ENCODE measurements at places on chromosomes 5 and 9. TPM values are rescaled to one million over a fixed set of nuclear protein-coding genes. Genes with fewer than 3 reads are reported as not detected.

The ABO gene
- not detected for total RNA-seq

The GABRB2 gene
- not detected for total RNA-seq

The ADGRD2 gene
- total RNA-seq: not detected

The OXCT1 gene
- total RNA-seq: 2.6 TPM

The TAF1L gene
- not detected for total RNA-seq

The PGM5 gene
- not detected for total RNA-seq

The FCN2 gene
- not detected for total RNA-seq

The LCP2 gene
- total RNA-seq: not detected

The WDR55 gene
- total RNA-seq: 28.2 TPM
